ENCODE measurements at places on chromosomes 6 and 20.

- DNase-seq, result no peak
Observed at GRCh38 chr6:160634706-160635105, 29.4 kb downstream of the LPA start.

DNA sequence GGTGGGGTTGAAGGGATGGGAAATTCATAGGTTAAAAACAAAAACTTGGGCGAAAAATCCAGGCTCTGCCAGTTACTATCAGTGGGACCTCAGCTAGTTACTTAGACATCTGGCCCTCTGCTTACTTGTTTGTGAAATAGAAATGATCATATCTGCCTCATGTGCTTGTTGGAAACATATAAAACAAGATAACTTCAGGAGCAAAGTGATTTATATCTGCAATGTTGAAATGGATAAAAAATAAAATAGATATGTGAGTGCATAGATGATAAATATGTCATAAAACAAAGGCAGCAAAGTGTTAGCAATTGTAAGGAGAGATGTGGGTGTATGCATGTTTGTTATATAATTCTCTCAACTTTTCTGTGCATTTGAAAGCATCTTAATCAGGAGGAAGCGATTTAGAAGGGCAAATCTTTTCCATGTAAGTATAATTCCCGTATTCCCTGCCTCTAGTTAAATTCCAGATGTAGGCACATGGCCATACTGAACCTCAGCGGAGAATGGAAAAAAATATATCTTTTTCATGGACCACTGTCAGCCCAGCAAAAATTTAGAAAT, 579.0 kb upstream of the FLRT3 start:
- peak; percentile 23 for DNase-seq

- DNase-seq, result no peak
Observed at GRCh38 chr6:122871079-122871478, 82.0 kb downstream of the SMPDL3A start.

DNA sequence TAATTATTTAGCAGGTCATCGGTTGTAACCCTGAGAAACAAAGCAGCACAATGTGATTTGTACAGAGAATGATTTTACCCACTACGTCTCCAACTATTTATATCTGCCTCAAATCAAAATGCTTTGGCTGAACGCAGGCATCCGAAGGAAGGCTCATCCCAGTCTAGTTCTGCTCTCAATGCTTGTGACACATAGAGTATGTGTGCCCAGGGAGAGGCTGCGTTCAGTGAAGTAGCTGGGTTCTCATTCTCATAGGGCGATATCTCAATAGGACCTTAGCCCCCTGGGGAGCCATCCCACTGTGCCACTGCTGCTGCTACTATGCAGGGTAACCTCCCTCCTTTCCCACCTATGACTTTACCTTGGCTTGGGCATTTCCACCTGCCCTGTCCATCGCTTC, 407 bp downstream of the GABRR2 start:
- DNase-seq, result no peak

DNA sequence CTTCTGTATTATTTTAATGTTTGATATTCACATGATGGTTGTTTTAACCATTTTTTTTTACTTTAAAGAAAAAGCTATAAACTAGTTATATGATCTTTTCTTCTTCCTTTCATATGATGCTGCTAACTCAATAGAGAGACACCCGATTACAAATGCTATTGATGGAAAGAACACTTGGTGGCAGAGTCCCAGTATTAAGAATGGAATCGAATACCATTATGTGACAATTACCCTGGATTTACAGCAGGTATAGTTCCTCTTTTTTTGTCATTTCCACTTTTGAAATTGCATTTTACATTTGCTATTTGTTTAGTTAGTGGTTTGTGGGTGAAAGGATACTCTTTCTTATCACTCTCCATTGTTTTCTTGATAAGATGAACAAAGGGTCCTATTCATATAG, 176.7 kb downstream of the LAMA2 start:
- DNase-seq, result no peak

GRCh38 chr6:106894978-106895702, 79.4 kb downstream of the CD24 start:
- DNase-seq, result no peak

GRCh38 chr6:90190752-90191395, 105.8 kb downstream of the BACH2 start:
- DNase-seq, result no peak

DNA sequence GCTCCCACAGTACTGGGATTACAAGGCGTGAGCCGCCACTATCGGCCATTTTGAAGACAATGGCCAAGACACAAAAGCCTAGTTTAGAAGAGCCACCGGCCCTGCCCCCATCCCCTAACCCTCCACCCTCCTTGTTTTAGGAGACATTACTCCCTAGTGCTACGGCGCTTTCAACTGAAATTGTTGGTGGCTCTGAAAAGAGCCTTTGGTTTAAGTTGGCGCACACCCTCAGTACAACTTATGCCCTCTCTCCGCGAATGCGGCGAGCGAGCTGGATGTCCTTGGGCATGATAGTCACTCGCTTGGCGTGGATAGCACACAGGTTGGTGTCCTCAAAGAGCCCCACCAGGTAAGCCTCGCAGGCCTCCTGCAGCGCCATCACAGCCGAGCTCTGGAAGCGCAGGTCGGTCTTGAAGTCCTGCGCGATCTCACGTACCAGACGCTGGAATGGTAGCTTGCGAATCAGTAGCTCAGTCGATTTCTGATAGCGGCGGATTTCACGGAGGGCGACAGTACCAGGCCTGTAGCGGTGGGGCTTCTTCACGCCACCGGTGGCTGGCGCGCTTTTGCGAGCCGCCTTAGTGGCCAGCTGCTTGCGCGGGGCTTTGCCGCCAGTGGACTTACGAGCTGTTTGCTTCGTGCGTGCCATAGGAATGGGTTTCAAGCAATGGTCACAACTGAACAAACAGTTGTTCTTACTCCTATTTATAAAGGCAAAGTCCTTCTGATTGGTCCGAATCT, 114.9 kb upstream of the BTN3A2 start:
- peak; percentile 82 for DNase-seq

DNA sequence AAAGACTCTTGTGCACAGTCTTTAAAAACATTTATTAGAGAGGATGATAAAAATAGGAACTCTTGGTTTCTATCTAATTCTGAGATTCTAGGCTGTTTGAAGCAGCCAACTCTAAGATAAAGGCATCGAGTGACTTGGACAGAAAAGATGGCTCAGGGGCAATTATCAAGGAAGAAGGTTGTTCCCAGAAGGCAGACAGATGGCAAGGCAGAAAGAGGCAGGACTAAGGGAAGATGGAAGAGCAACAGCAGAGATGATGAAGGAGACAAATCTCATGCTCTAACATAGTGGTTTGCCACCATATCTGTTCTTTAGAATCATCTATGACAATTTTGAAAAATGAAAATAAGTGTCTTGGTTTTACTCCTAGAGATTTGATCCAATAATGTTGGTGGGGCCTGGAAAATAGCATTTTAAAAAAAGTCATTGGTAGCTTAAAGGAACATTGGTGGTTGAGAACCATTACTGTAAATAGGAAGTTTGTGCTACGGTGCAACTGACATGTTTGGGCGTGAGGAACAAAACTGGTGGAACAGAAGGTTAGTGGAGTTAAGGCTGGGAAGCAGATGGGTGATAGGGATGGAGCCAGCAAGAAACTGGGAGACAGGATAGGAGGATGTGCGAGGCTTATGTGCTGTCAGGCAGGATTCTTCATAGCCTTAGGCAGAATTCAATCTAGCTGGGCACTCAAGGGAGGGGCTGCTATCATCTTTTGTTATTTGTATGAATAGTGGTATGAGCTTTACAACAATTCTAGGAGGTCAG, 751.1 kb downstream of the DHX35 start:
- no peak for DNase-seq

- DNase-seq, result peak; percentile 42
Observed at GRCh38 chr6:146200176-146200575, 171.3 kb downstream of the GRM1 start.
